ENCODE measurements at places on chromosomes 16 and 17. TPM values are rescaled to one million over a fixed set of nuclear protein-coding genes. Genes with fewer than 3 reads are reported as not detected.

GRCh38 chr16:86499889-86500707 is 10.2 kb upstream of the FOXF1 start:
- DNase-seq: no peak

DNA sequence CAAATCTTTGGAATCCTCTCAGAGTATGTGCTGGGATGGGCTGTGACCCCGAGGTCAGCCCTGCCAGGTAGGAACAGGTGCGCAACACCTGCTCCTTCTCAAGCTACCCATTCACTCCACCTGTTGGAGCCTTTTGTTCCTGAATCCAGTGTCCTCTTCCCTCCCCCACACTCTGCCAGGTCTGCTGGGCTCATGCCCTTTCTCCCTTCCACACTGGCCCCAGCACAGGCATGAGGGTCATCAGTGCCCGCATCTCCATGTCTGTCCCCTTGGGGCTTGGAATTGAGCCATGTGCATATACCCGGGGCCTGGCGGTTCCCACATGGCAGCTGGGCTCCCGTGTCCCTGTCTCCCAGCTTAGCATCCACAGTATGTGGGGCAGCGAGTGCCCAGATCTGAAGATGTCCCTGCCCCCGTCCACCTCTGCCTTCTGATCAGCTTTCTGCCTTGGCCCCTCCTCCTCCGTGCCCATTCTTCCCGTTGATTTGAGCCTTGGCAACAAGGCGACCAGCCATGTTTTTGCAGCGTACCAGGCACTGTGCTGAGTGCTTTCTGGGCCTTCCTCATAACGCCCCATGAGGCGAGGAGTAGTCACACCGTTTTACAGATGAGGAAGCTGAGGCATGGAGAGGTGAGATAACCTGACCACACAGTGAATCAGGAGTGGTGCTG is 102.2 kb downstream of the RAP1GAP2 start:
- DNase-seq: no peak

- DNase-seq: no peak
These were observed 265.4 kb upstream of the FOXF1 start for GRCh38 chr16:86244936-86245335.

Gene TEKT1
- not detected for polyA plus RNA-seq

Gene AATK
- polyA plus RNA-seq: 10.4 TPM

Gene P2RX5
- polyA plus RNA-seq: 9.1 TPM
